ENCODE measurements at places on chromosomes 13 and 19.

DNA sequence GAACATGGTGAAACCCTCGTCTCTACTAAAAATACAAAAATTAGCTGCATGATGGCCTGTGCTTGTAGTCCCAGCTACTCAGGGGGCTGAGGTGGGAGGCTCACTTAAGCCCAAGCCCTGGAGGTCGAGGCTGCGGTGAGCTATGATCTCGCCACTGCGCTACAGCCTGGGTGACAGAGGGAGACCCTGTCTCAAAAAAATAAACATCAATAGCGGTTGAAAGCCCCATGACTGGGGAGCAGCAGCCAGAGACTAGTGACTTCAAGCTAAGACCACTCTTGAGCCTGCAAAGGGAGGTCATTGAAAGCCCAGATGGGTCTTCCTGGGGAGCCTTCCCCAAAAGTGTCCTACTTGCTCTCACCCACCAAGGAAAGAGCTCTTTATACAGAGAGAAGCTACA lies 11.9 kb upstream of the ZNF709 start:
- DNase-seq: no peak

DNA sequence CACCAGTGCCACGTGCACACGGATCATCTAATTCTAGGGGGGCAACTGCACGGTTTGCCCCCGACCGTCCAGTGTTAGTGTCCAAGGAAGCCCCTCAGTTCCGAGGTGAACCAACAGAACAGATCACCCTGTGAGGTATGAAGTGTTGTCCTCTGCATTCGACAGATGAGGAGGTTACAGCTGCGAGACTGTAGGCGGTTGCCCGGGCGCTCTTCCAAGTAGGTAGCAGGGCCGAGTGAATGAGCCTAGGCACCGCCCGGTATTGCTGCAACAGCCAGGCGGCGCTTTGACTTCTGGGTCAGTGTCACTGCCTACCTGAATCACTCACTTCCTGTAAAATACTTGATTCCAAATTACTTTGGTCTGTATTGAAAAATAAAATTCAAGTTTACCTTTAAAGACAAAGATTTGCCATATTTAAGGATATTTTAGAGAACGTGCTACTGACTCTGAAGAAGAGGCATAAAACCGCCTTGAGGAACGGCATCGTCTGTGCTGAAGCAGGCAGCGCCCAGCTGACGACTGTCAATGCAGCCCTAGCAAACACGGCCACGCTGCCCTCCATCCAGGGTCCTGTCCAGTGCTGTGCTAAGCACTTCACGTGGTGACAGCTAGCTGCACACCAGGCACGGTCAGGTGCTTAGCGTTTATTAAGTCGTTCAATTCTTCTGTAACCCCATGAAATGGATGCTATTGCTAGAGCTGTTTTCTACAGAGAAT lies 19.3 kb upstream of the RASA3 start:
- DNase-seq: no peak

- DNase-seq: no peak
These were observed 440.9 kb upstream of the KLF12 start for GRCh38 chr13:74574964-74575728.

DNA sequence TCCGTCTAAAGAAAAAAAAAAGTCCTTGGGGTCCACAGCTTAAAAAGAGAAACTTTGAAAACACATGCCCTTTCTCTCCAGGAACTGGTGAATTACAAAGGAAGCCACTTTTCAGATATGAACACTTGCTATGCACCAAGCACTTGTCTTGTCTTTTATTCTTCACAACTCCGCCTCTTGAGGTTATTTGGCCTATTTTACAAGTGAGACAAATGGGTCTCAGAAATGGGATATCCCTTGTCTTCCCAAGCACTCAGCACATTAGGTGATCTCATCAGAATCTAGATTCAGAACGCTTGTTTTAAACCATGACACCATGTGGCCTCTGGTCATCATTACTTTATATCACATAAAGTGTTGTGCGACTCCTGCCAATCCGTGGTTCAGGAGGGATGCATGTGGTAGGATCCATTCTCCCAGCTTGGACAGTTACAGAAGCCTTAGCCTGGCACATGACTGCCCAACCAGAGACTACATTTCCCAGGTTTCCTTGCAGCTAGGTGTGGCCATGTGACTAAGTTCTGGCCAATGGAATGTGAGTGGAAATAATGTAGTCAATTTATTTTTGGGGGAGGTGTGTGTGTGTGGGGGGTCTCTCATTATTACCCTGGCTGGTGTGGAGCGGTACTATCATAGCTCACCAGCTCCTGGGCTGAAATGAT lies 13.9 kb downstream of the TSKS start:
- DNase-seq: no peak

DNA sequence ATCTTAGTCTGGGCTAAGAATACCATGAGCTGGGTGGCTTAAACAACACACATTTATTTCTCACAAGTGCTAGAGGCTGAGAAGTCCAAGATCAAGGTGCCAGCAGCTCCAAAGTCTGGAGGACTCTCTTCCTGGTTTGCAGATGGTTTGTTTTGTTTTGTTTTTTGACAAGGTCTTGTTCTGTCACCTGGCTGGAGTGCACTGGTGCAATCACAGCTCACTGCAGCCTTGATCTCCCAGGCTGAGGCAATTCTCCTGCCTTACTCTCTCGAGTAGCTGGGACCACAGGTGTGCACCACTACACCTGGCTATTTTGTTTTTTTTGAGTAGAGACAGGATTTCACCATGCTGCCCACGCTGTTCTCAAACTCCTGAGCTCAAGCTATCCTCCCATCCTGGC lies 15.5 kb downstream of the APLP1 start:
- no peak for DNase-seq

DNA sequence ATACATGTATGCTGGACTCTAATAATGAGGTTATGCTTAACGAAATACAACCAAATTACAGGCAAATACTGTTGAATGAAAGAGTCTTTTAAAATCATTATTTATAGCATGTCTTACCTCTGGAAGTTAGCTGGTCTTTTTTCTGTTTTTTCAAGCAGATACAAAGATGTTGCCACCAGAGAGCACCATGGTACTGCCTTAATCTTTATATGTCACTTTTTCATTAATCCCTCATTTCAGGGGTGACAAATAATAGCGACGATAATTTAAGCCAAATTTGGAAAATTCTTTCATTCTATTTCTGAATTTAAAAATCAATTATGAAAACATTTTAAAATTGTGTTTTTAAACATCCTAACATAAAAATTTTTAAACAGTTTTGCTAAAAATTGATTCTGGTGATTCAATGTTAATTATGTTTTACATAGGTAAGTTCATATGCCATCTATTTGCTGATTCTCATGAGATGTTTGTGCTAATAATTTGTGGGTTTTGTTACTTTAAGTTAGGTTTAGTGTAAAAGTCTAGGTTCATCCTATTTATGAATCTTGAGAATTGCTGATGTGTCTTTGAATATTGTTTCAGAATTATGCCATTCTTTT lies 379.3 kb upstream of the SGCG start:
- DNase-seq: no peak

DNA sequence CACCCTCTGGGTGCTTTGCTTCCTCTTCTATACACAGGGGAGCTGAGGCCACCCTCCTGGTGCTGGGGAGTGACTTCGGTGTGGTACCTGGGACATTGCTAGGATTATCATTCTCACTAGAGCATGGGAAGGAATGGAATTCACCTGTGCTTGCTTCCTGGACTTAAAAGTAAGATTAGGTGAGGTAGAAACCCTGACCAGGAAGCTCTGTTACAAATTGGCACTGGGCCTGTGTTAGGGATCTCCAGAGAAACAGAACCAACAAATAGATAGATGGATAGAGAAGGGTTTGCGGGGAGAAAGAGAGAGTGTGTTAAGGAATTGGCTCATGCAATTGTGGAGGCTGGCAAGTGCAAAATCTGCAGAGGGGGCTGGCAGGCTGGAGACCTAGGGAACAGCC lies 13.9 kb upstream of the SIAH3 start:
- DNase-seq: no peak

GRCh38 chr19:10089801-10090375 lies 3.8 kb downstream of the SHFL start:
- no peak for DNase-seq

DNA sequence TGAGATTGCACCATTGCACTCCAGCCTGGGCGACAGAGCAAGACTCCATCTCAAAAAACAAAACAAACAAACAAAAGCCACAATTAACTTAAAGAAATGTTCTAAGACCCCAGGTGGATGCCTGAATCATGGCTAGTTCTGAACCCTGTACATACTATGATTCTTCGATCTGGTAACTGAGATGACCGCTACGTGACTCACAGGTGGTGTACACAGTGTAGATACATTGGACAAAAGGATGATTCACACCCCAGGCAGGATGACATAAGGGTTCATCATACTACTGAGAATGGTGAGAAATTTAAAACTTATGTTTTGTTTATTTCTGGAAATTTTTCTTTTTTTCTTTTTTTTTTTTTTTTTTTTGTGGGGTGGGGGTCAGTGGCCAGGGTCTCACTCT lies 6.5 kb downstream of the ZNF426 start:
- no peak for DNase-seq

GRCh38 chr13:106129273-106129672 lies 406.2 kb downstream of the EFNB2 start:
- DNase-seq: no peak

DNA sequence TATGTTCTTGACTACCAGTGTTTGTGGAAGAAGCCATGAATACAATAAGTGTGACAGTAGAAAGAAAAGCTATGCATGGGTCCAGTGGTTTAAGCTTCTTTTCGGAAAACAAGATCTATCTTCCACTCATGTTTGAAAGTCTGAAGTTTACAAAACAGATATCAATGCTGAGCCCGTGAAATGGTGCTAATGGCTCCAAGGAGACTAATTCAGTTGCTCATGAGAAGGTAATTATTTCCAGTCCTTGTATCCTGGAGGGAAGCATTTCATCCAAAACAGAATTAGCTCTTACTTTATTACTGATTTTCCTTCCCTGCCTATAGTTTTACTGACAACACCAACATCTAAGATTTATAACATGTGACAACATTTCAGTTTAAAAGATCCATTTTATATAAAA lies 1364.9 kb downstream of the PCDH9 start:
- DNase-seq: no peak

DNA sequence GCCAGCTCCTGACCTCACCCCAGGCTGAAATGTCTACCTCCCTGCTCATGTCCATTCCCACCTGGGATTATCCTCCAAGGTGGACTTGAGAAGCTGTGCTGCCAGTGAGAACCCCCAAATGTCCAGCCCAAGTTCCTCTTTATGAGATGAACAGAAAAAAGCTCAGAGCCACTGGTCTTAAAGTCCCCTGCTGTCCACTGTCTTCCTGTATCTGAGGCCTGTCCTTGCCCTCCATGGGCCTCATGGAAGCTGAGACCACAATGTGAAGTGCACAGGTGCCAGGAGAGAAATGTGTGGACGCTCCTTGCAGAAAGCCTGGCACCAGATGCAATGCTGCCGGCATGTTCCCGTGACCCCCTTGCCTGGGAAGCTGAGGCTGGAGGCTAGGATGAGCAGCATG lies 3.3 kb upstream of the AMER2 start:
- no peak for DNase-seq

DNA sequence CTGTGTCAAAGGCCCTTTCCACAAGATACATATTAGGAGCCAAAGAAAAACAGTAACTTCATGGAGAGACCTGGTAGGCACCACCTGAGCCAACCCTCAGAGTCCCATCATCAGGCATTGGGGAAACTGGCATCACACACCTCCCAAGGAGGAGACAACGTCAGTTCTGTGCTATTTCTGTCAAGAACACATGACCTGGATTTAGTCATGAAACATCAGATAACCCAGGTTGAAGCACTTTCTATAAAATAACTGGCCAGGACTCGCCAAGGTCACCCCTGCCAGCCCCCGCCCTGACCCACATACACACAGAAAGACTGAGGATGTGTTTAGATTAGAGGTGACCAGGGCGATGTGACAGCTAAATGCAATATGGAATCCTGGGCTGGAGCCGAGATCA lies 35.6 kb downstream of the COL4A1 start:
- no peak for DNase-seq

DNA sequence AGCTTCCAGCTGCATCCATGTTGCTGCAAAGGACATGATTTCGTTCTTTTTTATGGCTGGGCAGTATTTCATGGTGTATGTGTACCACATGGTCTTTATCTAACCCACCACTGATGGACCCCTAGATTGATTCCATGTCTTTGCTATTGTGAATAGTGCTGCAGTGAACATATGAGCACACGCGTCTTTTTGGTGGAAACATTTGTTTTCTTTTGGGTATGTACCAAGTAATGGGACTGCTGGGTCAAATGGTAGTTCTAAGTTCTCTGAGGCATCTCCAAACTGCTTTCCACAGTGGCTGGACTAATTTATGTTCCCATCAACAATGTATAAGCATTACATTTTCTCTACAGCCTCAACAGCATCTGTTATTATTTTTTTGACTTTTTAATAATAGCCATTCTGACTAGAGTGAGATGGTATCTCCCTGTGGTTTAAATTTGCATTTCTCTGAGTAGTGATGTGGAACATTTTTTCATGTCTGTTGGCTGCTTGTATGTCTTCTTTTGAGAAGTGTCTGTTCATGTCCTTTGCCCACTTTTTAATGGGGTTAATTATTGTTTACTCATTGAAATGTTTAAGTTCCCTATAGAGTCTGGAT lies 6.8 kb upstream of the UBE2L5 start:
- no peak for DNase-seq
